ENCODE measurements at places on chromosomes 7 and 10.

DNA sequence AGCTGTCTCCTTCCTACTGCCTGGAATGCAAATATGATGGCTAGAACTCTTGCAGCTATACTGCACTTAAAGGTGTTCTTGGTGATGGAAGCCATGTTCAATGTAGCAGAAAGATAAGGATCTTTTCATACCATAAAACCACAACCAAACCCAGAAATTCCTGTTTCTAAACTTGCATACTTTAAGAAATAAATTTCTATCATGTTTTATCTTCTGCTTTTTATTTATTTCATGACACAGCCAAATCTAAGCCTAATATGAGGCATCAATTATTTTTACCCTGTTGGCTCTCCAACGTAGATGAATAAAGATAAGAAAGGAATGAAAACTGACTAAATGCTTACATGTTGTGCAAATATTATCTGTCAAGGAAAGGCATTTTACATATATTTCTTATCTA is 224.1 kb downstream of the DOCK4 start:
- no peak for DNase-seq

DNA sequence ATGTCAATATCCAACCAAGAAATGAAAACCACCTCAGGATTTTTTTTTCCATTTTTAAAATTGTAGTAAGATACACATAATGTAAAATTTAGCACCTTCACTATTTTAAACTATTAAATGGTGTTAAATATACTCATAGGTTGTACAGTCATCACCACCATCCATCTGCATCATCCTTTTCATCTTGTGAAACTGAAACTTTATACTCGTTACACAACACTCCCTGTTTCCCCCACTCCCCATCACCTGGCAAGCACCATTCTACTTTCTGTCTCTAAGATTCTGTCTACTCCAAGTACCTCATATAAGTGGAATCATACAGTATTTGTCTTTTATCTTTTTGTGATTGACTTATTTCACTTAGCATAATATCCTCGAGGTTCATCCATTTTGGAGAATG is 335.2 kb upstream of the NPSR1 start:
- DNase-seq = no peak

- DNase-seq = no peak
Measured at GRCh38 chr7:100684534-100685042, 9.5 kb downstream of the GIGYF1 start.

DNA sequence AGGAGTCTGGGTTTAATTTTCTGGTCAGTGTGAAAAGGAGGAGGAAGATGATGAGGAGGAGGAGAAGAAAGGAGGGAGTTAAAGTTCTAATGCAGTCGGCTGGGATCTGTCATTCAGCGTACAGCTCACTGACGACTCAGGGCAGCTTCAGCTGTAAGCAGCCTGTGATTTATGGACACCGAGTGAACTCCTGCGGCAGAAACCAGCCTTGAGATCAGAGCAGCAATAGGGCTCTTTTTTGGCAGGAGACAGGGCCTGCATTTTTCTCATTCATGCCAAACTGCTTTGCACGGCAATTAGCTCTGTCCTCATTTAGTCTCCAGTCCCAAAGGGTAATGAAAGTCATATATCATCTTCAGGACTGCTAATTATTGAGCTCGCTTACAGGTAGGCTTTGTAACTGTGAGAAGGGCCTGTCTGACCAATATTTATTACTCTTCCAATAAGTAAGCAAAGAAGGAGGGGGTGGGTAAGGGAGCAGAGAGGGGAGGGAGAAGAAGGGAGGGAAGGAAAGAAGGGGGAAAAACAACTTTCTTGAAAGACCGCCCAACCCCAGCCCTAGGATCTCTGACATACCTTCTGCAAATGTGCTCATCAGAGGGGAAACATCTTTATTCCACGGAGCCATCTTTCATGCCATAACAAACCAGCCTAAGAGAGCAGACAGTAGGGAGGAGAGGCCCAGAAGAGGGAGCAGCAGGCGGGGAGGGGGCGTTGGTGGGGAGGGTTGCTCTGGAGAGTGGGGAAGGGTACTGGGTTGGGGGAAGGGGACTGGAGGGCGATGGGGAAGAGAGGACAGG is 48.1 kb upstream of the COMTD1 start:
- no peak for DNase-seq

GRCh38 chr10:70551971-70552422 is 50.5 kb downstream of the PRF1 start:
- DNase-seq = no peak

DNA sequence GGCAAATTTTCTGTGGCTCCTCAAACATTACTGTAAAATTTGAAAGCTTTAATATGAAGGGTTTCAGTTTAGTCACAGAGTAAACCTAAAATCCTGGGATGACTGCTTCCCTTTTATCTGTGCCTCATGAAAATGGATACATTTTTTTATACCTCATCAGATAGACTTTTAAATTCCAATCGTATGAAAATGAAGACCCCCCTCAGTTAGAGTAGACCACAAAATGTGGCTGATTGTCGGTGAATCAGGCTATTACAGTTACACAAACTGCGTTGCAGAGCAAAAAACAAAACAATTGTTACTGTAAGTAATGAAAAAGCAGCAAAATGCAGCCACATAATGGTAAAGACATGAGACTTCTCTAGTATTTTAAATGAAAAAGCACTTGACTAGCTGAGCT is 296.2 kb downstream of the CNTNAP2 start:
- no peak for DNase-seq

DNA sequence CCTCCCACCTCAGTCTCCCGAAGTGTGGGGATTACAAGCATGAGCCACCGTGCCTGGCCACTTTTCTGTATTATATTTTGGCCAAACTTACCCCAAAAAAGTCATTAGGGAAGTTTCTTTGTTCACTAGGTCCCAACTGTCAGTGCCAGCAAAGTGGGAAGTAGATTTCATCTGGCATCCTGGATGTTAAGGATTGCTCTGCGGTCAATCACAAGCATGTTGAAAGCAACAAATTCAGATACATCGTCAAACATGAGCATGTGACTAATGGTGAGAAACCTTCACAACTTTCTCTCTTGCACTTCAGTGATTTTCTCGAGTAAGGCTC is 14.3 kb upstream of the LRRC17 start:
- no peak for DNase-seq

DNA sequence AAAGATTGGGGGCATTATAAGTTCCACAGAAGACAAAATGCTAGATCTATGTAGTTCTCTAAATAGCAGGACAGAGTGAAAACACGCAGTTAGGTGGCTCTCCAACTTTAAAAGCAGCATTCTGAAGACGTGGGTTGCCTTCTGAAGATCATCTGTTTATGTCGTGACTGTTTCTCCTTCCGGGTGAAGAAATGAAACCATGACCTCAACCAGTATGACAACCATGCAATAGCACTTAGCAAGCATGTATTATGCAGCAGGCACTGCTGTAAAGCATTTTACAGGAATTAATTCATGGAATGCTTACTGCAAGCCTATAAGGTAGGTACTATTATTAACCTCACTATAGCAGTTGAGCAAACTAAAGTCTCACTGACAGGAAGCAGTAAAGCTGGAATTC is 125.2 kb downstream of the SLC25A13 start:
- DNase-seq = no peak

GRCh38 chr7:70529436-70529835 is 602.5 kb upstream of the GALNT17 start:
- no peak for DNase-seq

DNA sequence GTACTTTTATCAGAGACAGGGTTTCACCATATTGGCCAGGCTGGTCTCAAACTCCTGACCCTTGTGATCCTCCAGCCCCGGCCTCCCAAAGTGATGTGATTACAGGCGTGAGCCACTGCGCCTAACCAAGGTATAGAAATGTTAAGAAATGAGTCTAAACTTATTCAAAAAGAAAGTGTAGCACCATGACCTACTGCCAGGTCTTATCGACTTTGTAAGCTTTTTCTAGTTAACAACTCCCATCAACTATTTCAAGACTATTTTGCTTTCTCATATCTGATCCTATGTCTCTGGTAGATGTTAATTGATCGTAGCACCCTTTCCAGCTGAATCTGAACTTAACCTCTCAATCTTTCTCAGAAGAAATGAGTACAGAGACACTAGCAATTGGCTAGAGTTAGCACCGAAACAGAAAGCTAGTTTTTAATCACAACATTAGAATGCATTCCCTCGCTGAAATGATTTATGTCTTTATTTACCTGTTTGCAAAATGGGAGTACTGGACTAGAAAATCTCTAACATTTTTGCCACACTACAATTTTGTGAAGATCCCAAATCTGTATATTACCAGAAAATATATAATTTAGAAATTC is 114.0 kb upstream of the HGF start:
- no peak for DNase-seq

DNA sequence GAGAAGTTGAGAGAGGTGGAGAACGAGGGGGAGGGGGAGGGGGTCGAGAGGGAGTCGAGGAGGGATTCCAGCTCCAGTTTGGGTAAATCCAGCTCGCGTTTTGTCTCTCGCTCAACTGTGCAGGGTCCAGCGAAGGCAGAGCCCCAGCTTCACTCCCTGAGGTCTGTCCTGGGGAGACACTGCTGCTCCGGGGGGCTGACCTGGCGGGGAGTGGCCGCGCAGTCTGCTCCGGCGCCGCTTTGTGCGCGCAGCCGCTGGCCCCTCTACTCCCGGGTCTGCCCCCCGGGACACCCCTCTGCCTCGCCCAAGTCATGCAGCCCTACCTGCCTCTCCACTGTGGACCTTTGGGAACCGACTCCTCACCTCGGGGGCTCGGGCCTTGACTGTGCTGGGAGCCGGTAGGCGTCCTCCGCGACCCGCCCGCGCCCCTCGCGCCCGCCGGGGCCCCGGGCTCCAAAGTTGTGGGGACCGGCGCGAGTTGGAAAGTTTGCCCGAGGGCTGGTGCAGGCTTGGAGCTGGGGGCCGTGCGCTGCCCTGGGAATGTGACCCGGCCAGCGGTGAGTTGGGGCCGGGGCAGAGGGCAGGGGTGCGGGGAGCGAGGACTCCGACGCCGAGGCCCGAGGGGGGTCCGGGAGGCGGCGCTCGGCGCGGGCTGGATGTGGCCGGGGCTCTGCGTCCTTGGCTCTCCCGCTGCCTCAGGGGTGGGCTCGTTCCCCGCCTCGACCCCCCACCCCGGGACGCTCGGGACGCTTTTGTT is at the start of gene TET1:
Gene TET1, plus strand, starts transcription at position 152 of the 757 bp plus-strand sequence. CDS start 12,002 bp downstream, outside the sequence.
- DNase-seq = peak; percentile 4

DNA sequence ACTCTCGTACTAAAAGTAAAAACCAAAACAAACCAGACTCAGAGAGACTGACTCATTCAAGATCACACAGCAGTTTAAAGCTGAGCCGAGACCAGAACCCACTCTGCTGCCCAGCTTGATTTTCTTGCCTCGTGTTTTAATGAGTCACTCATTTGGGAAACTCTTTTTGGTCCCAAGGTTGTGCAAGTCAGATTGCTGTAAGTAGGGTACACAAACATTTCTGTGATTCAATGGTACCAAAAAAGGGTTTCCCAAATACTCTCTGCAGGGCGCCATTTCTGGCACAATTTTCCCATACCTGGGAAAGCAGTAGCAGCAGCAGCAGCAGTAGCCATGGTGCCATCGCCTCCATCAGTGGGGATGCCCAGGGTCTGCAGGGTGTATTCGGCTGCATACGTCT is 69.9 kb downstream of the ASAH2B start:
- no peak for DNase-seq

DNA sequence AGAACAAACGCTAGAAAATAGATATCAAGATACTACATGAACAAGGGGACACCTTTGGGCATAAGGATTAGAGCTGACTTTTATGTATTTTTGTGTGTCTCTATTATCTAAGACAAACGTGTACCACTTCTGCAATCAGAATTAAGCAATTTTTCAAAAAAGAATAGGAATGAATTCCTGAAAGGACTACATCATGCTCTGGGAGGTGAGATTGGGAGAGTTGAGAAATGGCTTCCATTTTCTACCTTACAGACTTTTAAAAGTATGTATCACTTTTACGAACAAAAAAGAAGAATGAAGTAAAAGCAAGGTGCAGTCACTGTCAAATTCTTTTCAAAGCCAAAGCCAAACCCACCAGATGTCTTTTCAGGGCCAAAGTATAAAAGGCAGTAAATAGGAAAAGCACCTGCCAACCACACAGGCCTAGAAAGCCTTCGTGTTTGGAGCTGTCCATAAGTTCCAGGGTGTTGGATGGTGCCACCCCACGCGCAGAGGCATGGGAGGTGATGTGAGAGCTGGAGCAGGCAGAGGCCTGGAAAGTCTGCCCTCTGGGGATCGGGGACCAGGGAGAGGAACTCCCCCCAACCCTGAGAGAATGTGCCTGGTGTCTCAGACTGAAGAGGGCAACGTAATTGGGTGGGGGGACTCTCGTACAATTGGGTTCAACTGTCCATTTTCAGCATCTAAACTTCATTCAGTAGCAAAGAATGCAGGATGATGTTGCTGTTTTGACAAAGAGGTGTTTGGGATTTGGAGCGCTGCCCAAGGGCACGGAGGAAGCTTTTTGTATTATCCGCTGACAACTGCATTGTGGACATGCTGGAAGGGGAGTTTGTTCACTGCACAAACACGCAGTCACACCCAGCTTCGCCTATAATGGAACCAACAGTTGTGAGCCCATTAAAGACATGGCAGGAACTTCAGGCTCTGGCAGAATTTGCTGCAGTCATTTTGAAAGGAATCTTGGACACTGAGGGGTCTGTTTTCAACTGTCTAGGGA is 17.6 kb upstream of the CTBP2 start:
- no peak for DNase-seq

DNA sequence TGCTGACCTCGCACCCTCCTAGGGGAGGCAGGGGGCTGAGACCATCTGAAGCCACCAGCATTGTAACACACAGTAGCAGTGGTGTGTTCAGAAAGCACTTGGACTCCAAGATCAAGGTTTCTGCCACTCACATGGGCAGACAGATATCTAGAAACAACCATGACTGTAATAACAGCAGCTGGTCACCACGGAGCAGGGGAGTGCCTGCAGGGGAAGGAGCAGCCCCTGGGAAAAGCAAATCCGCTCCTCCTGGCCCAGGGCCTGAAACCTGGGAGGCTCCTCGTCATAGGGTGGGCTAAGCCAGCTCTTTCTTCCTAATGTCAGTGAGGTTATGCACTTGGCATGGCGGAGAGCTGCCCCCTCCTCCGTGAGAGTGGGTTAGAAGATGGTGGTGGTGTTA is 118.4 kb upstream of the INSYN2A start:
- no peak for DNase-seq

DNA sequence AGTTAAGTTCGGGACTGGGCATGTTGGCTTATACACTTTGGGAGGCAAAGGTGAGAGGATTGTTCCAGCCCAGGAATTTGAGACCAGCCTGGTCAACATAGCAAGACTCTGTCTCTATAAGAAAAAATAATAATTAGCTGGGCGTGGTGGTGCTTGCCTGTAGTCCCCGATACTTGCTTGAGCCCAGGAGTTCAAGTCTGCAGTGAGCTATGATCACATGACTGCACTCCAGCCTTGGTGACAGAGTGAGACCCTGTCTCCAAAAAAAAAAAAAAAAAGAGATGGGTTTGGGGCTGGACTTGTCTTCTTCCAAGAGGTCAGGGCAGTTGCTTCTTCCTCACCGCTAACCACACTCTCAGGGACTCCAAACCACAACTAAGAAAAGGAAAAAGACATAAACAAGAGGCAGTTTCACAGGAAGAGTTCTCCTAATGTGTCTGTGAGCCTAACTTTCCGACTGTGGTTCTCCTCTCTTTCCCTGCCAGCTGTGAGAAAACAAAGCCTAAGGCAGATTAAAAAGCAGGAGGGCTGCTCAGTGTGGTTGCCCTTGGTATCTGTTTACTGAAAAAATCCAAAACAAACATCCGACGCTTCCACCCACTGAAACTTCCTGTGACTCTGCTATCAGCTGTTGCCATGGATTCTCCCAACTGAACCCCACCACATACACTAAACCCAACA is 2.4 kb upstream of the SERPINE1 start:
- DNase-seq = no peak

- no peak for DNase-seq
Measured at GRCh38 chr10:48842231-48842630, 97.4 kb downstream of the LRRC18 start.
